ENCODE measurements at places on chromosomes 12 and 14.
A peak's percentile ranks its signal among the peaks of the same experiment; 100 is the strongest.

DNA sequence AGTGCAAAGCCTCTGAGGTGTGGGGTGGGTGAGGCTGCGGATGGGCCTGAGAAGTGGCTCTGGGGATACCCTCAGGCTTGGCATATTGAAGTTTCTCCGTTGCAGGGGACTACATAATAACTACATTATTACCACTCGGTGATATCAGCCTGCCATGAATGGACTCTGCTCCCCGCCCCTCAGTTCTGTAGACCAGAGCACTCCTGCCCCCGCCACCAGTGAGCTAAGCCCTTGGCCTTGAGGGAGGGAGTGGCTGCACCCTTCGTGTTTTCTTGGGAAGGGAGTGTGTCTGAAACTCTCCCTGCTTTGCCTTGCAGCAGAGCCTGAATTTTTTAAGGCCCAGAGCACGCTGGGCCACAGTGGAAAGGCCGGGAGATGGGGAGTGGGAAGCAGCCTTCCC, 1.7 kb downstream of the ORAI1 start:
- DNase-seq, result no peak

DNA sequence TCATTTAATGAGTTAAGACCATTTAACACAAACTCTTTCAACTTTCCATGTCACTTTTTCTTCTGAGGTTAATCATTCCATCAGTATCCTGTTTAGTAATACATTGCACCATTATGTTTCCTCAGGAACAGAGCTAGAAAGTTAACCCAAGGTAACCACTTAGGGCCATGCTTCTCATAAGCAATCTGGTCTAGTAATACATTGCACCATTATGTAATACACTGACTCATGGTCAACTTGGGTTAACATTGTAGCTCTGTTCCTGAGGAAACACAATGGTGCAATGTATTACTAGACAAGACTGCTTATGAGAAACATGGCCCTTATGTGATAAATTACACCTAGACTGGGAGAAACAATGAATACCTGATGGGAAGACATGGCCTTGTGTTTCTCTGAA, 21.7 kb downstream of the ERH start:
- DNase-seq, result no peak

GRCh38 chr14:21038441-21039422, 3.4 kb upstream of the RNASE7 start:
- DNase-seq, result no peak

DNA sequence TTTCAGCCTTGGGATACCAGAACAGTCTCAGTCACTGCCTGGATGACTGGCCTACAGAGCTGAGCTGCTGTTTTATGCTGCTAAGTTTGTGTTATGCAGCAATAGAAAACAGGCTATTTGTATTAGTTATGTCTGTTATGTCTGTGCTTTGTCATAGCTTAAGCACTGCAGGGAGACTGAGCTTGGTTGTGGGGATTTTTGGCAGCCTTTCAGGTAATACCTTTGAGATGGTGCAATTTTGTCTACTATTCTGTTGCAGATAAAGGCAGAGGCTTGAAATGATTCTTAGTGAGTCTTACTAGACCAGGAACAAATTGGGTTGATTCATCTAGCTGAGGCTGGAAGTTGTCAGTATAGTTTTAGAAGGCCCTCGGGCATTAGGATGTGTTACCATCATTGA, 201.3 kb upstream of the RBM19 start:
- no peak for DNase-seq

DNA sequence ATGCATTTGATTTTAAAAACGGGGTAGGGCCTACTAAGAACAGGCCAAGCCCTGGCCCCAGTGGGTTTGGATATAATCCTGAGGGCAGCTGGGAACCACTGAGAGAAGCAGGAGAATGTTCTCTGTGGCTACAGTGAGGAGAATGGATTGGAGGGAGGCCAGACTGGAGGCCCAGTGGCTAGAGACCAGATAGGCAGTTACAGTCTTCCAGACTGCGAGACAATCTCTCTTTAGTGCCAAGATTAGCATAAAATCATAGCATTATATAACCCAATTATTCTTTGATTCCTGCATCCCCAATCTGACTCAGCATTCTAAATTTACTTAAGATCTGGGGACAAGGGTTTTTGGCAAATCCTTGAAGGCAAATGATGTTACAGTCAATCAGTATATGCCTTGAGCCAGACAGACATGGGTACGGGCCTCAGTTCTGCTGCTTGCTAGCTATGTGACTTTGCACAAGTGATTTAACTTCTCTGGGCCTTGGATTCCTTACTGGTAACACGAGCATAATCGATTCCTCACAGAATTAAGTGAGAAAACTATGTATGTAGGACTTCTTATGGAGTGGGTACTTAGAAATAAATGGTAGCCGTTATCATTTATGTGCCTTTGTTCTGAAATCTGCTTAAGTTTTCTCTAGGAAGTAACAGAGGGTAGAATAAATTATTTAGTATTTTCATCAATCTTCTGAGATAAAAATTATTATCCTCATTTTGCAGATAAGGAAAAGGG, 18.3 kb downstream of the NINJ2 start:
- DNase-seq, result no peak

GRCh38 chr14:94761997-94762377, 7.9 kb downstream of the GSC start:
- no peak for DNase-seq

DNA sequence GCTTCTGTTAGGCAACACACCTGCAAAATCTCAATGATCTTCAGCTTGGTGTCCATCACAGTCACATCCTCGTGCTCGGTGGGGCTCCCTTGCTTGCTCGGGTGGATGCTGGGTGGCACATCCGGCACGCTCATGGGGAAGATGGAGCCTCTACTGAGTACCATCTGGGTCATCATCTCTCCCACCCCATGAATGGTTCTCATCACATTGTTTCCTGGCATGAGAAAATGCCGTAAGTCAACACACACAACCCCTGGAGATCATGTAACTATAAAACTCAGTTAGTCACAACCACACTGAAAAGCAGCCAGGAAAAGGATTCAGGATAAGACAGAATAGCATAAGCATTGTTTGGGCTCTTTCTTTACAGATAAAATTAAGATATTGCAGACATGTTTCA, 201.1 kb downstream of the ITPR2 start:
- DNase-seq, result no peak

DNA sequence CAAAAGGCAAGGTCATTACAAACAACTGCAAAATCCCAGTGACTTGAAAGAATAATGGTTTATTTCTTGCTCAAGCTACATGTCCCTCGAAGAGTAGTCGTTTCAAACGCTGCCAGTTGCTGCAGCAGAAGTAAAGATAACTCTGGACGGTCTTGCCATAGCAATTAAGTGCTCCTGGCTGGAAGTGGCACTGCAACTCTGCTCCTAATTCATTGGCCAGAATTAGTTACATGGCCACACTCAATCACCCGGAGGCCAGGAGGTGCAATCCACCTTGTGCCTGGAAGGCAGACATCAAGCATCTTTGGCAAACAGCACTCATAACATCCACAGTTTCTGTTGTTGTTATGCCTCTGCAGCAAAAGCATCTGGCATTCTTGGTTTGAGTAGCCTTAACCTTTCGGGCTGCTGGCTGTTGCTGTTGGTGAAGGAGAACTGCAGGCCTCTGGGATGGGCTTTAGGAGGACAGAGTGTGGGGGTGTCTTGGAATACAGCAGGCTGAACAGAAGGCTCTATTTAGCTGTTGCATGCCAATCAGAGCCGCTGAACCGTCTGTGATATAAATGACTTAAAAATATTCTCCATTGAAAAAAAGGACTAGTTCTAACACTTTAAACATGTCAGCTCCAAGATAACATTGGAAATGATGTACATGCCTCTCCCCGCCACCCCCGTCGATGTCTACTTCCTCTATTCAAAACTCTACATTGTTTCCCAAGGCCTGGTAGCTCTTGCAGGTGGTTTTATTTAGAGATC, 123.5 kb upstream of the DYRK2 start:
- DNase-seq, result no peak

DNA sequence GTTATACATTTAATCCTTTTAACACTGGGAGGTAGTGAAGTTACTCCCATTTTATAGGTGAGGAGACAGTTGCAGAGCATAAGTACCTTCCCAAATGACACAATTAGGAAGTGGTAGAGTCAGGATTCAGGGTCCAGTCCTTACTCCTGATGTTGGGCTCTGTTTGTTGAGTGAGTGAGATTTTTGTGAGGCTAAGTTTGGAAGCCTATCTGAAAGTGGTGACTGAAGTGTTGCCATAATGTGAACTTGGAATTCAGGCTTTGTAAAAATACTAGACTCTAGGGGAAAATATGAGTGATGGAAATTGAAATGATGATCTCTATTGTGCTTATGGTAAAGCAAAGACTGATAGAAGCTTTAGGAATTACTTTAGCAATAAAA, 2.2 kb downstream of the NUDT4 start:
- DNase-seq, result no peak

GRCh38 chr14:104115131-104115600, 23.2 kb upstream of the KIF26A start:
- no peak for DNase-seq

DNA sequence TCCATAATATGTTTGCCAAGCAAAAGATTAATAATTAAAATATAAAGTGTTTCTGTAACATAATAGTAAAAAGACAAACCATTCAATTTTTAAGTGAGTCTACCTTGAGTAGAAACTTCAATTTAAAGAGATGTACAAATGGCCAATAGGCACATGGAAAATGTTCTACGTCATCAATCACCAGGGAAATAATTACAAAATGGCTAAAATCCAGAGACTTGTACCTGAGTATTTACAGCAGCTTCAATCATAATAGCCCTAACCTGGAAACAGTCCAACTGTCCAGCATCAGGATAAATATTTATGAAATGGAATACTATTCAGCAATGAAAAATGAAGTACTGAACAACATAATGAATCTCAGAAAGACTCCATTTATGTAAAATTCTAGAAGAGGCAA, 95.5 kb upstream of the FAR2 start:
- DNase-seq, result no peak

- DNase-seq, result no peak
Measured at GRCh38 chr14:69955855-69956845, 76.9 kb downstream of the SMOC1 start.

DNA sequence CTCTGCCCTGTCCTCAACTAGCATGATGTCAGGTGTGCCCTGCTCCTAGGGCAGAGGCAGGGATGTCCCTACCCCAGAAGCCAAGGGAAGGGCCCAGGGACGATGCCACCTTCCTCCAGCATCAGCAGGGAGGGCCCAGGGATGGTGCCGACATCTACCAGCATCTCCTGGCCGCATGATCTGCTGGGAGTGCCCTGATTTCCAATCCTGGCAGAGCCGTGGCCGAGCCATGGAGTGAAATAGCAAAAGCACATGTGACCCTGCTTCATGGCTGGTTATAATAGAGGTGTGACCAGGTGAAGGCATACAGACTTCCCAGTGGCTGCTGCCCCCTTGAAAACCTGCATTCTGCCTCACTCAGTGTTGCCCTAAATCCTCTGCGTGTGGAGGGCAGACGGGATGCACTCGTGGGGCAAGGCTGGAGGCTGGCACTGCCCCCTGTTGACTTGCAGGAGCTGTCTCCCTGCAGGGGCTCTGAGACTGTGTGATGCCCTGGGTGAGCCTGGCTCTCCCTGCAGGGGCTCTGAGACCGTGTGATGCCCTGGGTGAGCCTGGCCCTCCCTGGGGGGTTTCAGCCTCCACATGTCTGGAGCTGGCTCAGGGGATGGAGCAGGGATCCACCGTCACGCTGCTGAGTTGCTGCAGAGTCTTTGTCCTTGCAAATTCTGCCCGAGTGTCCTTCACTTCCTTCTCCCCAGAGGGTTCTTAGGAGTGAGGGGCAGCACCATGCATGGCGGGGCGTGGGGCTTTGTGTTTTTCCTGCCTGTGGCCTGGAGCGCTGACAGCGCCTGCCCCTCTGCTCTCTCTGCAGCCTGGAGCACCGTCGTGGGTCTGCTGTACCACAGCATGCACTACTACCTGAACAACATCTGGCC, 51.7 kb downstream of the ADGRD1 start:
- no peak for DNase-seq

GRCh38 chr12:19485240-19485639, 45.9 kb downstream of the AEBP2 start:
- DNase-seq, result no peak

GRCh38 chr12:6863033-6863432, 4.3 kb upstream of the TPI1 start:
- no peak for DNase-seq

- no peak for DNase-seq
Measured at GRCh38 chr12:85275374-85275773, 4.6 kb upstream of the ALX1 start.

DNA sequence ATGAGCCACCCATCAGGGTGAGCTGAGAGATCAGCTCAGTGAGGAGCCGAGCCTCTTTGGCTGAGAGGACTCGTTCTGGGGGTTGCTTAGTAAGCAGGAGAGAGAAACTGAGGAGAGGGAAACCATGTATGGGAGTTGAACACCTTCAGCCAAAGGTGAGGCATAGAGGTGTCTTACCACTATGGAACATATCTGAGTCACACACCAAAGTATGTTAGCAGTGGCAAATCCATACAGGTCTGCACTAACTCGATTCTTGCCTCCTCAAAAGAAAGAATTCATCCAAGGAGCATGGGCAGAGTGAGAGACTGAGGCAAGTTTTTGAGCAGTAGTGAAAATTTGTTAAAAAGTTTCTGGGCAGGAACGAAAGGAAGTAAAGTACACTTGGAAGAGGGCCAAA, 46.7 kb upstream of the RNU6-8 start:
- no peak for DNase-seq

- no peak for DNase-seq
Measured at GRCh38 chr14:76644855-76645518, 116.3 kb upstream of the VASH1 start.

DNA sequence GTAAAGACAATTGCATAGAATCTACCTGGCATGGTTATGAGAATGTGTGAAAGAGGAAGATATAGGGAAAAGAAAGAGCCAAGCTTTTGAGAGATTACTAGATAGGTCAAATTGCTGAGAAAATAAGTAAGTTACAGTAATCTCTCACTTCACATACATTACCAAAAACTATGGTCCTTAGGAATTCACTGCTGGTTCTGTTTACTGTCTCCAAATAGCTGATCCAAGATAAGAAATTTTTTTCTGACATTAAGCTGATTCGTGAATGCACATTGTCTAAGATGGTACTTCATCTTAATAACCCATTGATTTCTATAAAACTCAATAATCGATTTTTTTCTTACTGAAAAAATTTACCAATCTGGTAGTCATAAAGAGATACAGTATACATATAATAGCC, 17.4 kb downstream of the SIX1 start:
- no peak for DNase-seq

DNA sequence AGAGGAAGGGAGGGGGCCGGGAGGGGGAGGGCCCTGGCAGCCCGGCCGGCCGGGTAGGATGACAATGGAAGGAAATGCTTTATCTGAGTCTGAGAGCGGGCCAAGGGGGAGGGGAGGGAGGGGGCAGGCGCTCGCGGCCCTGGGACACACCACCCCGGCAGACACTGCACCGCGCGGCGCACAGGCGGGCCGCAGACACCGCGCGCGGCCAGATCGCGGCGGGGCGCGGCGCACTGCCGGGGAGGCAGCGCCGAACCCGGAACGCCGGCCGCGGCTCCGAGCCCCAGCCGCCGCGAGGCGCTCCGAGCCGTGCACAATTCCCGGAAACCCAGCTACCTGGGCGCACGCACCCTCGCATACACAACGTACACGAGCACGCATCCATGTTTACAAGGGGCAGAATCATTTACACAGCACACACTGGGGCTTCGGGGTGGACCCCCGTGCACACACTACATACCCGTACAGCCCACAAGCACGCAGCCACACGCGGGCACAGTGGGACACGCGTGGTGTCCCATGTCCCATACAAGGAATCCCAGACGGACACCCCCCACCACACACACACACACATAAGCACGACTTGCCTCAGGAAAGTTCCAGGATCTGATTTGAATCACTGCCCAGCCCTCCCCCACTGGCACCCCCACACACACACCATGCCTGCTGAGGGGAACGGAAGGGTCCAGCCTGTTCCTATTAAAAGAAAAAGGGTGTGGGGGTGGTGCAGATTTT, at the start of gene HDAC7:
Gene HDAC7, minus strand, starts transcription at position 8 of the 735 bp plus-strand sequence. CDS start 118 bp downstream, outside the sequence.
- peak; percentile 74 for DNase-seq

- DNase-seq, result no peak
Measured at GRCh38 chr14:89025561-89026236, 201.2 kb downstream of the TTC8 start.

All from T-cell (primary cell).